Omental fat pad (tissue), 4 donors: ENCODE measurements at places on chromosomes 5 and 9. TPM values are rescaled to one million over a fixed set of nuclear protein-coding genes. Genes with fewer than 3 reads are reported as not detected.

Gene IRGM
- not detected for total RNA-seq

DNA sequence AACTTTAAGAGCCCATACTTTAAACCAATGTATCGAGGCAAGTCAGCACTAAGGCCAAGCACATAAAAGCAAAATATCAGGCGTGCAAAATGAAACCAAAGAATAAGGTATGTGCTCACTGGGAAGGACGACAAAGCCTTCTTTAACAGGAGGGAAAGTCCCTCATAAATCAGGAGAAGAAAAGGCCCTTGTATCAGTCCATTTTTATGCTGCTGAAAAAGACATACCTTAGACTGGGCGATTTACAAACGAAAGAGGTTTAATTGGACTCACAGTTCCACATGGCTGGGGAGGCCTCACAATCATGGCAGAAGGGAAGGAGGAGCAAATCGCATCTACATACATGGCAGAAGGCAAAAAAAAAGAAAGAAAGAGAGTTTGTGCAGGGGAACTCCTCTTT lies 68.9 kb downstream of the UBE2QL1 start:
- DNase-seq: no peak

DNA sequence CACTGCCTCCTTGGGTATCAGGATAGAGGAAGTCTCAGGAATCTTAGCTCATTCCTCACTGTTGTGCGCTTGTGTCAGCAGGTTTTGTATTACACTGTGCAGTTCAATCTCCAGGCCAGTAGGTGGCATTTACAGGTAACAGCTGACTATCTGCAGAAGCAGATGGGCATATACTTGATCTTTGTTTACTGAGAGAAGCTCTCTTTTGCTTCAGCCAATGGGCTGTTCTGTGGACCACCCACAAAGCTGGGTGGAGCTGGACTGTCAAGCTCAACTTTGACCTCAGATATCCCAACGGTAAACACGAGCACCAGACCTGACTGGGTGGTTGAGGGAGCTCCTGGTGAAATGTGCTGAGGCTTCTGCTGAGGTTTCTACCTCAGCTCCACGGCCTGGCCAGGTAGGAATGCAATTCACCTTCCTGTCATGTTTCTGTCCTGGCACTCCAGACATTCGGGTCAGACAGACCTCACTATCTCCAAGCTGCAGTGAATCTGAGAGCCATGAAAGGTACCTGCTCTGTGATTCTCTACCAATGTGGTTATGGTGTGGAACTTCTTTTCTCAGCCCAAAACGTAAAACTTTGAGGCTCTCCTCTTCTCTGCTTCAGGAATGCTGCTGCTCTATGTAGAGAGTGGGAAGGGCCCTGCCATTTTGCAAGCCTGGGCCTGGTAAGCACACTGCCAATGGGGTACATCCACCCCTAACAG lies 167.9 kb upstream of the ACTBL2 start:
- DNase-seq: no peak

- no peak for DNase-seq
Measured at GRCh38 chr9:77455312-77455927, 192.7 kb downstream of the GNA14 start.

DNA sequence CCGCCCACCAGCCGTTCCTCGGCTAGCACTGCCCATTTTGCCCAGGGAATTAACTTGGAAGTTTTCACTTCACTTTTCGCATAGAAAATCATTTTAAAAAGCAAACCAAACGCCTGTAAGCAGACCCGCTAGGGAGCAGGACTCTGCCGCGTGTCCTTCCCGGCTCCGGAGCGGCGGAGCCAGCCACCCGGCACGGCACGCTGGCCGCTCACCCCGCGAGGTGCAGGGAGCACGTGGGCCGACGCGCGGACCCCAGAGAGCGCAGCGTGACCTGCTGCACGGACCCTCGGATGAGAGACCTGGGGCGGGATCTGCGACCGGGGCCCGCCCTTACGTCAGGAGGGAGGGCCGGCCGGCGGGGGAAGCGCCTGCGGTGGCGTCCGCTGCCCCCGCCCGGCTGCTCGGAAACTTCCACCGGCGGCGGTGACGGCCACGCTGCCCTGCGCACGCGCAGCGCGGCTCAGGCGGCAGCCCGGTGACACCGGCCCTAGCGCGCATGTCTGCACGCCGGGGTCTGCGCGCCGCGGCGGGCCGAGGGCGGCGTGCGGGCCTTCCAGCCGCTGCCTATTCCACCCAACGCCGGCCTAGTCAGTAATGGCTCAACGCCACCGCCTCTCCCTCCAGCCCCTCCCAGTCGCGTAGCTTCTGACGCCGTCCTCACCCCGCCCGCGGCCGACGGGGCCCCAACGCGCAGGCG lies 507 bp upstream of the TENT4A start:
- DNase-seq: peak; percentile 81

DNA sequence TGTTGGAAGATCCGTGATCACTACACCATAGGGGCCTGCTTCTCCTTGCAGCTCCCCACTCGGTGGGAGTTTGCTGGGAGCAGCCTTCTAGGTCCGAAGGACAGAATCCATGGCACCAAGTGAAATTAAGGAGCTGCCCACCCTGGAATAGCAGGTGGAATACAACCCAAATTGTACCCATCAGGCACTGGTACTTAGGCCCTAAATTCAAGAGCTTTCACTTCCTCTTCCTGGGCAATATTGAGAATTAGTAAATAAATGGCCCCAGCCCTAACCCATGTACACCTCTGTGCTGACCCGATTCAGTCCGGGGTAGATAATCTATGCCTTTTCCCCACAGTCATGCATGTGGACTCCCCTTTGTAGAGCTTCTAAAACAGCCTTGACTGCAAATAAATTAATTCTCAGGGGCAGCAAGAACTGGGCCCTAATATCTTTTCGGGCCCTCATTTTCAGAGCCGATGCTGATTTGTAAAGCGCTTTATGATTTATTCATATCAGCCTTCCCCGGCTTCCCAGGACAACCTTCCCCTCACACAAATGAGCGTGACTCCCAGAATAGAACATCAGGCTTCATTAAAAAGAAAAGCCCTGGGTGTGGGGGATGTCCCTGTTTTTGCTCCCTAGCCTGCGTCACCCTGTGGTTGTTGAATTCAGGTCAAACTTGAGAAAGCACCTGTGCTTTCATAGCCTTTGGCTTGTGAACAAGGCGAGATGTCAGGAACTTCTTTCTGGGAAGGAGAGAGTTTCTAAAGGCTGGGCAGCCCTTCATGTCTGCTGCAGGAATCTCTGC lies 126.1 kb upstream of the TBC1D2 start:
- no peak for DNase-seq

DNA sequence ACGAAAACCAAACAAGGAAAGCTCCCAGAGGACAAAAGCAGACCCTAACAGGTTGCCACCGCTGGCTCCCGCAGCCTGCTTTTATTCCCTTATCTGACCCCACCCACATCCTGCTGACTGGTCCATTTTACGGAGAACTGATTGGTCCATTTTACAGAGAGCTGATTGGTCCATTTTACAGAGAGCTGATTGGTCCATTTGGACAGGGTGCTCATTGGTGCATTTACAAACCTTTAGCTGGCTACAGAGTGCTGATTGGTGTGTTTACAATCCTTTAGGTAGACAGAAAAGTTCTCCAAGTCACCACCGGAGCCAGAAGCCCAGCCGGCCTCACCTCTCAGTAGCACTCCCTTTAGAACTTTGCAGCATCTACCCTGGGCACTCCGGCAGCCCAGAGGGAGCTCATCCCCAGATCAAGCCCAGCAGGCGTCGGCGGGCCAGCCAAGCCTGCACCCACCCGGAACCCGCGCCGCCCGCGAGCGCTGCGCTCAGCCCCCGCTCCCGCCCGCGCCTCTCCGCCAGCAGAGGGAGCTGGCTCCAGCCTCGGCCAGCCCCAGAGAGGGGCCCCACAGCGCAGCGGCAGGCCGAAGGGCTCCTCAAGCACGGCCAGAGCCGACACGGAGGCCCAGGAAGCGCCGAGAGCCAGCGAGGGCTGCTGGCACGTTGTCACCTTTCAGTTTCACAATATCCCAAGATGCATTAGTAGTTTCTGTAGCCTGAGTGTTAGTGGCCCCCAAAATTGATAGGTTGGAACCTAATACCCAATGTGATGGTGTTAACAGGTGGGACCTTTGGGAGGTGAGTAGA lies 35.3 kb upstream of the CLPTM1L start:
- no peak for DNase-seq

Gene ZNF483
- 3.6 TPM for total RNA-seq

DNA sequence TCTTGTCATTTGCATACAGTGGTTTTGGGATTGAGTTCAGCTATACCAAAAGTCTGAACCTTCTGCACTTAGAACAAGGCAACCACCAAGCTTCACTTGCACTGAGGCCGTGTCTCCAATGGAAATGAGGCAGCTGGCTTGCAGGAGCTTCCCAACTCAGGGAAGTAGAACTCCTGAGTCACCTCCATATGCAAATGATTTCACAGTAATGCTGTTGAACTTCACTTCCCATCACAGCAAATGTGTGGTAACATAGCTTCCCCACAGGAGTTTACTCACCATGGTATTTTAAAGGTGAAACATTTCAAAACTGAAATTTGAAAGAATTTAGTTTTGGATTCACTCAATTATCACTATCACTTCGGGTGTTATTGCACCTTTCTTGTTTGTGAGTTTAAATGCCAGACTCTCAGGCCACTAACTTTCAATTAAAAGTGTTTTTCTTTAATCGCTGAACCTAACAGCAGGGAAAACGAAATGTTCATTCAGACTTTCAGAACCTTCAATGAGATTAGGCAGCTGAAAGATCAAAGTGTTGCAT lies 9.0 kb downstream of the CD274 start:
- DNase-seq: no peak

DNA sequence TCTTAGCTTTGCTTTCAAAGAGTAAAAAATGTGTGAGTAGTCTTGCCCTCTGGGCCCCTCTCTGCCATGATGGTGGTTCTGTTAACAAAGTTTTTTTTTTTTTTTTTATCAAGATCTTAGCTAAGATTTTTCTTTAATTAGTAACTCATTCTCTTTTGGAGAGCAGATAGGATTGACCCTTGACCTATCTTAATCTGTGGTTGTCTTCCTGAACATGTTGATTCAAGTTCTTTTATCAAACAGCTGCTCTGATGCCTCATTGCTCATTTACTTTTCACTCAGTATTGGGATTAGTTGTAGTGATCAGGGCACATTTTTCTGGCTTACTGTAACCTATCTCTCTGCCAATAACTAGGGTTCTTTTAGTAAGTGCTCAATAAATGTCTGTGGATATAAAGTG lies 106.3 kb downstream of the PCSK5 start:
- no peak for DNase-seq

Gene PLPP7
- 7.8 TPM for total RNA-seq

- DNase-seq: no peak
Measured at GRCh38 chr5:51326844-51327243, 56.4 kb upstream of the ISL1 start.

Gene RNF224
- total RNA-seq: not detected

Gene AK8
- 1.0 TPM for total RNA-seq
